Liver (tissue), 10 donors: ENCODE measurements at places on chromosomes 3 and 15.

DNA sequence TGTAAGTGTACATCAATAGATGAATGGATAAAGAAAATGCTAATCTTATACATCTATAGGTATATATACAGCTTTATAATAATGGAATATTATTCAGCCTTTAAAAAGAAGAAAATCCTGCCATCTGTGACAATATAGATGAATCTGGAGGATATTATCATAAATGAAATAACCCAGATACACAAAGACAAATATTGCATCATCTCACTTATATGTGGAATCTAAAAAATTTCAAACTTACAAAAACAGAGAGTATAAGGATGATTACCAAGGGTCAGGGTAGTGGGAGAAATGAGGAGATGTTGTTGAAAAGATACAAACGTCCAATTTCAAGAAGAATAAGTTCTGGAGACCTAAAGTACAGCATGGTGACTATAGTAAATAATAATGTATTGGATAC is 85.4 kb upstream of the AGTR1 start:
- DNase-seq = no peak

- no peak for DNase-seq
Observed at GRCh38 chr15:28114721-28115622, 15.9 kb upstream of the OCA2 start.

GRCh38 chr15:87135109-87135508 is 1055.4 kb downstream of the AGBL1 start:
- no peak for DNase-seq

DNA sequence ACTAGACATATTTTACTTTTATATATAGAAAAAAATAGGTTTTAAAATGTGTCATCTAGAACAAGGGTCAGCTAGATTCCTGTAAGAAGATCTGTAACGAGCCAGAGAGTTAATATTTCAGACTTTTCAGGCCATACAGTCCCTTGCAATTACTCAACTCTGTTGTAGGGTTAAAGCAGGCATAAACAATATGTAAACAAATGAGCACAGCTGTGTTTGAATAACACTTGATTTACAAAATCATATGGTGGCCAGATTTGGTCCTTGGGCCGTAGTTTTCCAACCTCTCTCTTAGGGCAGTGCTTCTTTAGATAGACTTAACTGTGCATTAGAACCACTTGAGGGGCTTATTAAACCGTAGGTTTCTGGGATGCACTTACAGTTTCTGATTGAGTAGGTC is 19.6 kb downstream of the LRRC57 start:
- DNase-seq = no peak

DNA sequence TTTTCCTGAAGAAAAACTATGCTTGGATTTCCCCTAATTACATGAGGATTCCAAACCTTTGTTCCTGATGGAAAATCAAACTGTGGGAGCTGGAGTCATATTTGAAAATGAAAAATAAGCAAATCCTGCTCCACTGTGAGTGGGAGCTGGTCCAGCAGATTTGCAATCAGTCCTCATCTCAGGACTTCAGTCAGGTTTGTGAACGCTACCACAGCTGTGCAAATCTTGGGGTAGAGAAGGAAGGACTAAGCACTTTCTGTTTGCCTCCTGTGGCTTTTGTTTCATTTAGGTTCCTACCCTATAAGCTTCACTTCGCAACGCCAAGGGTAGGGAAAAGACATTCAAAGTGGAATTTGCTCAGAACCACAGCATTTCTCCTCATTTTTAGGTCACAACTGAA is 238.2 kb downstream of the TUSC7 start:
- DNase-seq = no peak
